ENCODE measurements at places on chromosomes 2 and 18. TPM values are rescaled to one million over a fixed set of nuclear protein-coding genes. Genes with fewer than 3 reads are reported as not detected.

- peak overlapping the region; percentile 86 for H3K27ac ChIP-seq
- peaks cover 39% of the 10 kb centered on the region for H3K4me1 ChIP-seq
- no peaks in the 10 kb centered on the region for H3K27me3 ChIP-seq
Measured at GRCh38 chr2:195613922-195614321, 43.1 kb upstream of the SLC39A10 start.

DNA sequence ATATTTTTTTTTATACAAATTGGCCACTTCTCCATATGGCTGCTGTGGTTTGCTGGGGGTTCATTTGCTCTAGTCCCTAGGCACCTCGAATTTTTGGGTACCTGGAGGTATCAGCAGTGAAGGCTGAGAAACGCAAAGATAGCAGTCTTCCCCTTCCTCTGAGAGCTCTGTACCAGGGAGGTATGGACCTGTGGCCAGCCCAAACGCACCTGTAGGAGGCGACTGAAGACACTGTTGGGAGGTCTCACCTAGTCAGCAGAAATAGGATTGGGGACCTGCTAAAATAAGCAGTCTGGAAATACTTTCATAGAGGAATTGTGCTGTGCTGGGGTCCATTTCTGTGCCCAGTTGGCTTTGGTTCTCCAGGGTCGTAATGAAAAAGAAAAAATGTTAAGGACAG lies 292.2 kb upstream of the CYP26B1 start:
- 0 out of 2 replicates have a peak, but pooled peaks cover under 1% of the 10 kb centered on the region for H3K36me3 ChIP-seq
- no peak overlapping the region for H3K27ac ChIP-seq
- DNase-seq, result peak; percentile 11
- no peaks in the 10 kb centered on the region for H3K27me3 ChIP-seq
- no peak overlapping the region for H3K4me3 ChIP-seq

DNA sequence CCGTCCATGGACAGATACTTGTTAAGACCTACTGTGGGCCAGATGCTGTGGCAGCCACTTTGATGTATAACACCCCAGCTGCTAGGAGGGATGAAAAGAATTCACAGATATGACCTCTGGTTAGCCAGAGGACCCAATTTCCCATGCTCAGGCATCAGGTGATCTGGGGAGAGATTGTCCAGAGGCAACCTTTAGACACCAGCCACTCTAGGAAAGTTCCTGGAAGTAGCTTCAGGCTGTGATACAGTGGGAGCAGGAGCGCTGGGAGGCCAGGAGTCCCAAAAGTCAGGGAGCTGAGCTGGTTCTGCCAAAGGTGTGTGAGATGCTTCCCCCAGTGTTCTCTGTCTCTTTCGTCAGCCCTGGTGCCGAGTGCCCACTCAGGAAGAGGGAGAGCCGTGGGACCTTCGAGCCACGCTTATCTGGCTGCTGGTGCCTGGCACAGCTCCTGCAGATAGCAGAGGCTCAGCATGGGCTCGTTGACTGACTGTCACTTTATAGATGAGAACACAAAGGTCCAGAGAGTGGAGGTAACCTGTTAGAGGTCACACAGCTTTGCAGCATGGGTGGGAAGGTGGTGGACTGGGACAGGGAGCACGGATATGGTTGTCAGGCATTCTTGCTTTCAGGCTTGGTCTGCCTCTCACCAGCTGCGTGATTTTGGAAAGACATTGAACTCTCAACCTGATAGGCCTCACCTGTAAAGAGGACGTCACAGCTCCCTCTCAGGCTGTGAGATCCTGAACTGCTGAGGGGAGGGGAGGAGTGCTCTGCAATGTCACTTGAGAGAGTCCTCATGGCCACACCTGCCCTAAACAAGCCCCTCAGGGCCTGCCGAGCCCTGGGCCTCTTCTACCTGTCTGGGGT lies 7.8 kb upstream of the RALB start:
- H3K4me1 ChIP-seq, result peaks cover 19% of the 10 kb centered on the region
- no peak for DNase-seq
- H3K4me3 ChIP-seq, result no peak overlapping the region
- no peak overlapping the region for H3K27ac ChIP-seq
- H3K27me3 ChIP-seq, result peaks cover 9% of the 10 kb centered on the region
- H3K36me3 ChIP-seq, result no peaks in the 10 kb centered on the region

- H3K27ac ChIP-seq, result no peak overlapping the region
- no peaks in the 10 kb centered on the region for H3K27me3 ChIP-seq
- peaks cover 13% of the 10 kb centered on the region for H3K4me1 ChIP-seq
- H3K4me3 ChIP-seq, result no peak overlapping the region
- H3K36me3 ChIP-seq, result no peaks in the 10 kb centered on the region
Measured at GRCh38 chr2:150046211-150046610, 441.3 kb downstream of the RND3 start.

- H3K27me3 ChIP-seq, result peaks cover 50% of the 10 kb centered on the region
- DNase-seq, result peak; percentile 57
- H3K4me3 ChIP-seq, result peak overlapping the region; percentile 73
Measured at GRCh38 chr2:197804758-197805714, 643 bp downstream of the PLCL1 start.

DNA sequence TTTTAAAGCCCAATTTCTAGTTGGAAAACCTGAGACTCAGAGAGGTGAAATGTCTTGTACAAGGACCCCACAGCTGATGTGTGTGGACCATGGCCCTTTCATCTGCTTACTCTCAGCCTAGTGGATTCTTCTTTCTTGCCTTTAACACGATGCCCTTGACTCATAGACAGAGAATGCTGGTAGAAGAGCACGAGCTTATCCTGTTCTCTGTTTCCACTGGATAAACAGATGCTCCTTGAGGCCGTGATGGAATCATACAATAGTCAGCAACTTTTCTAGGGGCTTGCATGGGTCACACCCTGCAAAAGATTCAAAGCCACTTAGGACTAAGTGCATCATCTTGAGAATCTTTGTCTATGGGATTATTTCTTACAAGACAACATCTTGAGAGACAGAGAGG lies 50.9 kb downstream of the MYCN start:
- H3K4me3 ChIP-seq, result no peak overlapping the region
- no peak for DNase-seq
- peaks cover 22% of the 10 kb centered on the region for H3K4me1 ChIP-seq
- H3K27me3 ChIP-seq, result no peaks in the 10 kb centered on the region

DNA sequence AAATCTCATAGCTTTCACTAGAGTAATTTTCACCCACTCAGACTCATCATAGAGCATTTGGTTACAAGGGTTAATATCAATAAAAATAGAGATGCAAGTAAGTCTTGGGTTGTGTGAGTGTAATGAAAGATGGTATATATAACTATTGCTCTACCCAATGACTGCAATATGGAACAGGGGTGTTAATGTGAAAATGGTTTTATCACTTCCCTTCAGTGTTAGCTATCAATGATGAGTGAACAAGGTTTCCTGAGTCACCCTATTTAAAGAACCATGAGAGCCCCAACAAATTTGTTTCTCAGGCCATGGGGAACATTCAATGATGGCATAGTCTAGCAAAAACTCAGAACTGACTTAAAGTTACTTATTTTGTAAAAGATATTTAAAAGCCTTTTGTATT lies 1133.6 kb upstream of the ZEB2 start:
- H3K27me3 ChIP-seq, result no peaks in the 10 kb centered on the region
- no peaks in the 10 kb centered on the region for H3K36me3 ChIP-seq
- no peak overlapping the region for H3K4me3 ChIP-seq
- no peak for DNase-seq

GRCh38 chr18:24364177-24364576 lies 33.4 kb downstream of the OSBPL1A start:
- no peaks in the 10 kb centered on the region for H3K27me3 ChIP-seq
- no peak overlapping the region for H3K4me3 ChIP-seq
- H3K27ac ChIP-seq, result peak overlapping the region; percentile 69
- peaks cover 3% of the 10 kb centered on the region for H3K4me1 ChIP-seq
- H3K36me3 ChIP-seq, result peaks cover 22% of the 10 kb centered on the region

- no peaks in the 10 kb centered on the region for H3K27me3 ChIP-seq
- H3K27ac ChIP-seq, result no peak overlapping the region
- no peak overlapping the region for H3K4me3 ChIP-seq
- H3K36me3 ChIP-seq, result no peaks in the 10 kb centered on the region
- DNase-seq, result no peak
- no peaks in the 10 kb centered on the region for H3K4me1 ChIP-seq
Measured at GRCh38 chr2:29326926-29327325, 211.7 kb downstream of the CLIP4 start.

- peak overlapping the region; percentile 13 for H3K27ac ChIP-seq
- H3K4me1 ChIP-seq, result peaks cover 35% of the 10 kb centered on the region
- no peaks in the 10 kb centered on the region for H3K27me3 ChIP-seq
- peak; percentile 56 for DNase-seq
- H3K4me3 ChIP-seq, result peak overlapping the region; percentile 42
- no peaks in the 10 kb centered on the region for H3K36me3 ChIP-seq
Measured at GRCh38 chr2:48207201-48207641, 300.9 kb upstream of the FBXO11 start.

GRCh38 chr2:69164061-69164778 lies 151.2 kb downstream of the ANTXR1 start:
- no peak for DNase-seq
- no peaks in the 10 kb centered on the region for H3K36me3 ChIP-seq
- H3K27me3 ChIP-seq, result no peaks in the 10 kb centered on the region
- H3K4me3 ChIP-seq, result no peak overlapping the region
- no peak overlapping the region for H3K27ac ChIP-seq

- peak; percentile 28 for DNase-seq
- no peaks in the 10 kb centered on the region for H3K4me1 ChIP-seq
- no peaks in the 10 kb centered on the region for H3K36me3 ChIP-seq
- H3K27me3 ChIP-seq, result no peaks in the 10 kb centered on the region
Measured at GRCh38 chr2:157355618-157356017, 30.0 kb upstream of the ERMN start.

GRCh38 chr2:124526221-124526620 lies 501.1 kb downstream of the CNTNAP5 start:
- H3K4me3 ChIP-seq, result no peak overlapping the region
- H3K27ac ChIP-seq, result no peak overlapping the region
- DNase-seq, result no peak
- no peaks in the 10 kb centered on the region for H3K27me3 ChIP-seq

- no peak for DNase-seq
- no peaks in the 10 kb centered on the region for H3K4me1 ChIP-seq
- H3K27me3 ChIP-seq, result no peaks in the 10 kb centered on the region
- H3K36me3 ChIP-seq, result no peaks in the 10 kb centered on the region
- H3K4me3 ChIP-seq, result no peak overlapping the region
- H3K27ac ChIP-seq, result no peak overlapping the region
Measured at GRCh38 chr18:11367351-11367750, 218.0 kb upstream of the PIEZO2 start.

DNA sequence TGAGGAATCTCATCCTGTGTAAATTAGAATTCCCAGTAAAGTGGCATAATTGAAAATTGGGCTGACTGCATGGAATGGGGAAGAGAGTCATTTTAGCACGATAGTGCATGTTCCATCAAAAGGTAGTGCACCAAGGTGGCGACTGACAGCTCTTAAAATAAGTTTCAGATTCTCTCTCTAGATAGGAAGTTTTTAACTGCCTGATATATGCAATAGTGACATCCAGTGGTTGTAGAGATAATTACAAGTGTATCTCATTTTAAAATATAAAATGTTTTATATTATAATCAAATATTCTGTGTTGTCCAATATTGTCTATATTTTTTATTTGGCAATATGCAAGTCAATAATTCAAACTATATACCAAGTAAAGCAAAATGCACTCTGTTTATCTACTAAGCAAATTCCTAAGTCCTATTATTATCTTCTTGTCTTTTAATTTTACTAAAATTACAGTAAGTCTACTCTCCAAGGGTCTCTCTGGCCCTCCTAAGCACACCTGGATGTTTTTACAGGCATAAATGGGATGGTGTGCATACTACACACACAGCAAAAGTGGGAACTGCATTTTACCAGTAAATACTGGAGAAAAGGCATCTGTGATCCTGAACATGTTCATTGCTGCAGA lies 397.7 kb upstream of the HNRNPA3 start:
- H3K36me3 ChIP-seq, result no peaks in the 10 kb centered on the region
- peak; percentile 67 for DNase-seq
- no peaks in the 10 kb centered on the region for H3K27me3 ChIP-seq
- peaks cover 59% of the 10 kb centered on the region for H3K4me1 ChIP-seq
- H3K4me3 ChIP-seq, result no peak overlapping the region

GRCh38 chr2:70789304-70790135 lies 923 bp downstream of the FIGLA start:
- 0 out of 2 replicates have a peak, but pooled peaks cover 3% of the 10 kb centered on the region for H3K4me1 ChIP-seq
- no peak overlapping the region for H3K27ac ChIP-seq
- peak; percentile 95 for DNase-seq

DNA sequence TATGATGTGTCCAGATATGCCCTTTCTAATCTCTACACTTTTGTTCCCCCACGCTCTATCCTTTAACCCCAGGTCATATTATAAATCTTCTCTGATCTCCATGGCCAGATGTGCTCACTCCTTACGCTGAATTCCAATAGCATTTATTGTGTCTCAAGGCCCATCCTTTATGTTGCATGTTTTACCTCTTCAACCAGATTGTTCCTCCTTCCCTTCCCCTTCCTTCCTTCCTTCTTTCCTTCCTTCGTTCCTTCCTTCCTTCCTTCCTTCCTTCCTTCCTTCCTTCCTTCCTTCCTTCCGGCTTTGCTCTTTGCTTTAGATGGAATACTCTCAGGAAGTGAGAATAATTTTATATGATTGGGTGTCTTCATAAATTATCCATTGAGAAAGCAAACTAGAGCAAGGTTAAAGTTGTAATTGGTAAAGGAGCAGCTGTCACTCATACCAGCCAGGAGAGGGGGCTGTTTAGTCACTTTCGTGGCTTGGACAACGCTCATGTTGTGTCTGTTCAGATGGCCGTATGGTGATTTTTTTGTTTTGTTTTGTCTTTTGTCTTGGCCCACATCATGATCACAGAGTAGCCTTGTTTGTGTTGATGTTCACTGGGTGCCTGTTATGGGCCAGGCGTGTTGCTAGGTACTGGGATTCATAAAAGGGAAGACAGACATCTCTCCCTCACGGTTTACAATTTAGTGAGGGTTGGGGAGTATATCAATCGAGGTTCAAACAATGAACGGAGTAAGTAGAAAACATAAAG lies 68.0 kb downstream of the DAW1 start:
- no peak overlapping the region for H3K4me3 ChIP-seq
- H3K27ac ChIP-seq, result no peak overlapping the region
- peak; percentile 75 for DNase-seq
- no peaks in the 10 kb centered on the region for H3K27me3 ChIP-seq
- H3K4me1 ChIP-seq, result peaks cover 12% of the 10 kb centered on the region

DNA sequence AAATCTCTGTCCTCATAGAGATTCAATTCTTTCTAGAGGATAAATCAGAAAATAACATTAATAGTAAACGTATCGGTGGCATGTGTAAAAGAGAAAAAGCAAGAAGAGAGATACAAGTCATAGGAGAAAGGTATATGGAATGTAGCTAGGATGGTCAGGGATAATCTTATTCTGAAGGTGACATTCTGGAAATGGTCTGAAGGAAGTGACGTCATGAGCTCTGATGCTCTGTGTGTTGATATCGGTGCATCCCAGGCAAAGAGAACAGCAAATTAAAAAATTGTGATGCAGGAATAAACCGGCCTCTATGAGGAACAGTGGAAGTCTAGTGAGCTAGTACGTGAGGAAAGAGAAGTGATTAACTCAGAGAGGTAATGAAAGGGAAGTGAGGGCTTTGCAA lies 1215.8 kb downstream of the CNTNAP5 start:
- no peak for DNase-seq
- no peaks in the 10 kb centered on the region for H3K36me3 ChIP-seq
- no peaks in the 10 kb centered on the region for H3K27me3 ChIP-seq
- H3K27ac ChIP-seq, result no peak overlapping the region

- peaks cover 15% of the 10 kb centered on the region for H3K4me1 ChIP-seq
Measured at GRCh38 chr2:202102425-202103000, 29.5 kb downstream of the KIAA2012 start.

Gene C2orf76
- total RNA-seq, result 5.8 TPM

Gene UGT1A8
- total RNA-seq, result not detected

Gene GAREM1
- total RNA-seq, result 5.6 TPM

Gene HOXD4
- not detected for total RNA-seq

Gene DOCK10
- 1.3 TPM for total RNA-seq

Gene LYPD1
- total RNA-seq, result 4.2 TPM

Gene PSMA8
- not detected for total RNA-seq

Gene OST4
- total RNA-seq, result 155 TPM

Gene DOK1
- total RNA-seq, result 15.5 TPM

Gene INPP5D
- 8.3 TPM for total RNA-seq

Gene SYT4
- 10.4 TPM for total RNA-seq

Gene SLC14A1
- total RNA-seq, result not detected

Gene DYSF
- total RNA-seq, result 21.3 TPM

Data from GM23338 (cell line).